Ovary (tissue), 10 donors: ENCODE measurements at places on chromosomes 1 and 21. TPM values are rescaled to one million over a fixed set of nuclear protein-coding genes. Genes with fewer than 3 reads are reported as not detected.

Gene CACHD1
- total RNA-seq, result 21.6 TPM

- DNase-seq, result no peak
- H3K36me3 ChIP-seq, result no peaks in the 10 kb centered on the region
- no peak overlapping the region for H3K27ac ChIP-seq
- no peaks in the 10 kb centered on the region for H3K27me3 ChIP-seq
- H3K4me1 ChIP-seq, result peaks cover 9% of the 10 kb centered on the region
- no peak overlapping the region for H3K4me3 ChIP-seq
These were observed 79.1 kb downstream of the CDC7 start for GRCh38 chr1:91579658-91580228.

Gene CFH
- total RNA-seq, result 224 TPM

GRCh38 chr21:46045154-46045553 lies 52.8 kb upstream of the COL6A2 start:
- H3K4me1 ChIP-seq, result peaks cover 10% of the 10 kb centered on the region
- no peak overlapping the region for H3K4me3 ChIP-seq
- no peak for DNase-seq
- no peaks in the 10 kb centered on the region for H3K27me3 ChIP-seq
- H3K27ac ChIP-seq, result peak overlapping the region; percentile 38

GRCh38 chr21:28142697-28143096 lies 850.0 kb downstream of the LTN1 start:
- DNase-seq, result no peak
- no peaks in the 10 kb centered on the region for H3K27me3 ChIP-seq
- H3K36me3 ChIP-seq, result no peaks in the 10 kb centered on the region
- peaks cover 6% of the 10 kb centered on the region for H3K4me1 ChIP-seq

DNA sequence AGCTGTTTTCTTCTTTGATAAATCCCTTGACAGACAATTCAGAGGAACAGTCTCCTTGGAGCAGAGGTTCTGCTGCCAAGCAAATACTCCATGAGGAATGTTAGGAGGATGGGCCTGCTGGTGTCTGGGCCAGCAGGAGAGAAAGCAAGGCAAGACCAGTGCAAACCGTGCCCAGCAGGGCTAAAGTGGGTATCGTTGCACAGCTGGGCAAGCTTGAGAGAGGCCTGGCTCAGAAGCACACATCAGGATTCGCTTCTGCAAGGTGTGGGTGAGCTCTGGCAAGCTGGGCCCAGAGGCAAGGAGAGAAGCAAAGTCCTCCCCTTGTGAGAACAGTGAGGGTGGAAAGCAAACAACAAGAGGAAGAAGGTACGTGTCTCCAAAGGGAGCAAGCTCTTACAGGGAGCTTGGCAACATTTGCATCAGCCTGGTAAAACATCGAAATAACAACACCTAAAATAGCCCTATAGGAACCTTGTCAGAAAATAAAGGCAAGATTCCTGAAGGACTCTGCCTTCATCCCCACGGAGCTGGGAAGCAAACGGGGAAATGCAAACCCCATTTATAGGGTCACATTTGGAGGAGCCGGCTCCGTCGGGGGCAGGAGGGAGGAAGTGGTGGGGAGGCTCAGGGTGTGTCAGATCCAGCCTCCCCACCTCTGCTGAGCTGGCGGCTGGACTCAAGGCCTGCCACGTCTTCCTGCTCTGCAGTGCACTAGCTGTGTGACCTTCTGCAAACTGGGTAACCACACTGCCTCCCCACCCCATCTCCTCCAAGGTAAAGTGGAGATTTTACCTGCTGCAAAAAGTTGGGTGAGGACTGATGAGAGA lies 62.3 kb upstream of the HIVEP3 start:
- H3K4me1 ChIP-seq, result no peaks in the 10 kb centered on the region
- no peaks in the 10 kb centered on the region for H3K36me3 ChIP-seq
- H3K27me3 ChIP-seq, result no peaks in the 10 kb centered on the region
- no peak overlapping the region for H3K4me3 ChIP-seq
- no peak for DNase-seq

Gene USH2A
- total RNA-seq, result not detected

Gene TFF3
- total RNA-seq, result 131 TPM

DNA sequence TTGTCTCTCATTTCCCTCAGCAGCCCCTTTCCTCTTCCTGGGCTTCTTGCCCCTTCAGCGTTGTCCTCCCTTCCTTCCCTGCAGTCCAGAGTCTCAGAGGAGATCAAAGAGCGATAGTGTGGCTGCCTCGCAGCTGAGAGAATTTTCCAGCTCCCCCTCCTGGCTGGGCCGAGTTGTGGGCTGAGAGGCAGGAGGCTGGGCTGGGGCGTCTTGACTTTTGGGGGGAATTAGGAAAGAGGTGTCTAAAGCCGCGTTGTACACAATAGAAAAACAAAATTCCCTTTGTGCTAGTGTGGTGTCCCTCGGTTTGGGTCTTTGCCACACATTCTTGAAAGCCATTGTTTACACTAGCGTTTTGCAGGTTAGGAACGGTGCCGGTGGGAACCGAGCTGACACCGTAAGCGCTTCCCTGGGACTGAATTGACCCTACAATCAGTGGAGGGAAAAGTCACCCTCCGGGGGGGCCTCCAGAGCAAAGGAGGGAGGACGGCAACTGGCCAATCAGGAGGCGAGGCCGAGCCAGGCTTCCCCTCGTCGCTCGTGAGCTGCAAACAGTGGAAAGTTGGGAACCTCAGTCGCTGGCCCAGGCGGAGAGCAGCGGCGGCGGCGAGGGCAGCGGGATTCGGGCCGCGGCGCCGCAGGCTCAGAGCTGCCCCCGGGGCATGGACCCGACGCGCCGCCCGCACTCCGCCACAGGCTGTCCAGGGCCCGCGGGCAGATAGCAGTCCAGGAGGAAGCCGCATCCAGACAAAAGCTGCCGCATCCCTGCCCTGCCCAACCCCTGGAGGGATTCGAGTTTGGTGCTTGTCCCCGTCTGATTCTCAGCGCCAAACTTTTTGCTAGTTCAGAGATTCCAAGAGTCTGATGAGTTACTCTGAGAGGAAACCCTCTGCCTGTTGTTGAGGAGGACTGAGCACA lies at the start of gene HMCN1:
Gene HMCN1 (plus strand): TSS at position 574 of the 918 bp plus-strand sequence. CDS start 389 bp downstream, outside the sequence.
- H3K4me1 ChIP-seq, result peaks cover 2% of the 10 kb centered on the region
- no peaks in the 10 kb centered on the region for H3K27me3 ChIP-seq
- peak; percentile 67 for DNase-seq
- peak within 1 kb of the TSS; percentile 44 for H3K4me3 ChIP-seq
- H3K36me3 ChIP-seq, result no peaks in the 10 kb centered on the region

Gene KRTAP12-2
- not detected for total RNA-seq

- DNase-seq, result no peak
- H3K36me3 ChIP-seq, result no peaks in the 10 kb centered on the region
- H3K4me1 ChIP-seq, result peaks cover 28% of the 10 kb centered on the region
- H3K4me3 ChIP-seq, result no peak overlapping the region
These were observed 79.6 kb upstream of the BMP8A start for GRCh38 chr1:39411526-39412478.
